ENCODE measurements at places on chromosomes 11 and 22.

GRCh38 chr11:83275888-83276641 lies 10.1 kb downstream of the CCDC90B start:
- DNase-seq, result no peak

GRCh38 chr11:78363024-78363619 lies 54.5 kb downstream of the GAB2 start:
- no peak for DNase-seq

- no peak for DNase-seq
Measured at GRCh38 chr22:43539572-43540528, 128.0 kb downstream of the MPPED1 start.

- DNase-seq, result no peak
Measured at GRCh38 chr22:47808886-47809620, 1046.6 kb downstream of the TBC1D22A start.

DNA sequence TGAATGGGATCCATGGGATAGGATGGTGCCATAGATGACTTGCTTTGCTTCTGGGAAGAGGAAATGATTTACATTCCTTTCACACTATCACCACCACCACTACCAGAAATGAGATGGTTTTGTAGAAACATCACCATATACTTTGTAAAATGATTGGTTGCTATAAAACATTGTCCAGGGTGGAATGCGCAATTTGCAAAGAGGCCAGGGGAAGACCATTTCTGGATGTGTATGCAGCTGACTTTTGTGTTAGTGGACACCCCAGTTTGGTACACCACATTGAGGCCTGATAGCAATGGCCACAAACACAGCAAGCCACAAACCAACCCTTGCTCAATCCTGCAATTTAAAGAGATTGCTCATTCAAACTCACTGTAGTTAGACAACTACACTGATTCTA lies 56.7 kb upstream of the RCN1 start:
- no peak for DNase-seq

GRCh38 chr22:21634081-21634480 lies 1.5 kb downstream of the CCDC116 start:
- DNase-seq, result no peak

DNA sequence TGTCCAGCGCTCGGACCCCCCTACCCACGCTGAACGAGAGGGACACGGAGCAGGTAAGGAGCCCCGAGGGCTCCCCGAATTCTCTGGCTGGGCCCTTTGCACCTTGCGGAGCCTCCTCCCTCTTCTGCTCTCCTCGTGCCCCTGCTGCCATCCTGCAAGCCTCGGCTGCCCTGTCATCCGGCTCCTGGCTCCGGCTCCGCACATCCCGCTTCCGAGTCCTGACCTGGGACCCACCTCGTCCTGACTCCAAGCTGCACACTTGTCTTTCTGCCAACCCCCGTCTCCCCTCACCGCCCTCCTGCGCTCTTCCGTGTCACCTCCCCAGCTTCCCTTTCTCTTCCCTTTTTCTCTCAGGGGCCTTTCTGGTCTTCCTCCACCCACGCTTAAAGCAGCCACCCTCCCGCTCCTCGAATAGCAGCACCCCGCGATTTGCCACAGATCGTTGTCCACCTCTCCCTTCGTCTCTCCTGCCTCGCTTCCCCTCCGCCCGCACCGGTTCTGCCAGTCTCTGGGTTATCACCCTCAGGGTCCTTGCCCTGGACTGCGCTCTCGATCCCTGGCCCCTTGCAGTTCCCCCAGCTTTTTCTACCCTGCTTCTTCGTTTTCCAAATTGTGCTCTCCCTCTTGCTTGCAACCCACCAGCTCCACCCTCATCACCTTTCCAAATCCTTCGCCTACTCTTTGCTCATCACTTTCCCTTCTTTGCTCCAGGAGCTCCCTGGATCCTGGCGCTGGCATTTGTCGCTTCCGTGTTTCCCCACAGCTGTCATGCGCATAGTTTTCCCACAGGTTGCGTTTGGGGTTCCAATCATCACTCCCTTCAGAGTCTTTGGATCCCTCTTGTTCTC lies 822 bp downstream of the MARK2 start:
- peak; percentile 74 for DNase-seq

GRCh38 chr11:14320020-14320419 lies 39.0 kb downstream of the RRAS2 start:
- no peak for DNase-seq

- DNase-seq, result no peak
Measured at GRCh38 chr11:117381481-117382387, 54.1 kb downstream of the CEP164 start.

- peak; percentile 34 for DNase-seq
Measured at GRCh38 chr22:42366806-42367581, 65.2 kb downstream of the NFAM1 start.

GRCh38 chr11:124717786-124718651 lies 21.7 kb upstream of the NRGN start:
- DNase-seq, result no peak

DNA sequence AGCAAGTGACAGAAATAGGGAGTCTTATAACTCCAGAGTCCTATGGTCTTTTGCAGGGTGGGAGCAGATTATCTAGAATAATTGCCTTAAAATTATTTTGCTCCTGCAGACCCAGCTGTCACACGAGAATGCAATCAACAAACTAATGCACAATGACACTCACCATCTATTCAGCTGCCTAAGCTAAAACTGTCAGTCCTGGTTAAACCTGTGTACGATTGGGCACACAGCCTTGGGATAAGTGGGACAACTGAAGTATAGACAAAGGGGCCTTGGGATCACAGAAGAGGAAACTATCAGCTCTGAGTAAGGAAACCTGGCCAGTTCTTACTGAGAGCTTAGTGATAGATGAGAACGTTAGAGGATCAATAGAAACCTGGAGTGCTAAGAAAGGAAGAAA lies 595.9 kb upstream of the KIRREL3 start:
- no peak for DNase-seq

- DNase-seq, result no peak
Measured at GRCh38 chr22:39773503-39773902, 120.1 kb downstream of the ENTHD1 start.

- no peak for DNase-seq
Measured at GRCh38 chr11:103897160-103897936, 139.1 kb upstream of the DDI1 start.

DNA sequence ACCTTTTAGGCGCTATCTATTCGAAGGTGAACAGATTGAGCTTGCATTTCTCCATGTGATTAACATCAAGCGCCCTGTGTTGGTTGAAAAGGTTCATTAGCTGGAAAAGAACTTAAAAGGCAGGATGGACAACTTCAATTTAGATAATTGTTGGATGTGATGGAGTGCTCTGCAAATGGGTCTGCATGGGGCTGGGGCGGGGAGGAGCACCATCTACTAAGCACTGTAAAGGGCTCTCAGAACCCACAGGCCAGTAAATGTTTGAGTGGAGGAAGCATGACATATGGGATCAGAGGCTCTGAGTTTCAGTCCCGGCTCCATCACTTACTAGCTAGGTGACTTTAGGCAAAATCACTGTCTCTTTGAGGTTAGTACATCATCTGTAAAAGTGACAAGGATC lies 28.2 kb downstream of the ARL14EP start:
- no peak for DNase-seq

DNA sequence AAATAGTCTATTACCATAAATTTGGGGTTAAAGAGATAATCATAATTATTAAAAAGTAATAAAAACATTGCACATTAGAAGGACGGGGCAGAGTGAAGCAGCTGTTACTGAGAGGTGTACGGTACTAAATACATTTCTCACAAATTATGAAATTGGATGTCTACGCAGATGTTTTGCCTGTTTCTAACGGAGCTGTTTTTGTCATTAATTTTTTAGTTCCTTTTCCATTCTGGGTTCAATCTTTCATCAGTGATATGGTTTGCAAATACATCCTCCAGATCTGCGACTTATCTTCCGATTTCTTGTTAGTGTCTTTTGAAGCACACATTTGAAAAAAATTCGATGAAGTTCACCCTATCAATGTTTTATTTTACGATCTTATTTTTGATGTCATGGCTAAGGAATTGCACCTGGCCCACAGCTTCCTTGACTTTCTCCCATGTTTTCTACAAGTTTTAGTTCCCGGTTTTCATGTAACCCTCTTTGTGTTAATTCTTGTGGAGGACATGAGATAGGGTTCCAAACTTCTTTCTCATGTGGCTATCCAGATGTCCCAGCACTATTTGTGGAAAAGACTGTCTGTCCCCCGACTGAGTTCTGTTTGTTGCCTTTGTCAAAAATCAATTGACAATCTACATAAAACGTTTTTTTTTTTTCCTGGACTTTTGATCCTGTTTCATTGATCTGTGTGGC lies 21.3 kb upstream of the KRTAP5-6 start:
- DNase-seq, result no peak

- peak; percentile 74 for DNase-seq
Measured at GRCh38 chr11:1763336-1763795, 361 bp downstream of the CTSD start.

Measured in mucosa of descending colon (tissue), 3 donors.